ENCODE measurements at places on chromosomes 13 and 19. TPM values are rescaled to one million over a fixed set of nuclear protein-coding genes. Genes with fewer than 3 reads are reported as not detected.

DNA sequence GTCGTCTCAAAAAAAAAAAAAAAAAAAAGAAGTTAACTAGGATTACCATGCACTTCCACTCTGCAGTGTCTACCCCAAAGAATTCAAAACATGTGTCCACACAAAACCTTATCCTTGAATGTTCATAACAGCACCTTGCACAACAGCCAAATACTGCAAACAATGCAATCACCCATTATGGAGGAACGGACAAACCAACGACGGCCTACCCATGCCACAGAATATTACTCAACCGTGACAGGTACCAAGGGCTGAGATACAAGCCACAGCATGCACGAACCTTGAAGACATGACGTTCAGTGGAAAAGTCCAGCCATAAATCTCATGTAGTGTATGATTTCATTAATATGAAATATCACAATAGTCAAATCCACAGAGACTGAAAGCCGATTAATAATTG lies 3.0 kb upstream of the SHISA7 start:
- DNase-seq: no peak

- DNase-seq: no peak
These were observed 30.3 kb downstream of the SHISA2 start for GRCh38 chr13:26021516-26021915.

DNA sequence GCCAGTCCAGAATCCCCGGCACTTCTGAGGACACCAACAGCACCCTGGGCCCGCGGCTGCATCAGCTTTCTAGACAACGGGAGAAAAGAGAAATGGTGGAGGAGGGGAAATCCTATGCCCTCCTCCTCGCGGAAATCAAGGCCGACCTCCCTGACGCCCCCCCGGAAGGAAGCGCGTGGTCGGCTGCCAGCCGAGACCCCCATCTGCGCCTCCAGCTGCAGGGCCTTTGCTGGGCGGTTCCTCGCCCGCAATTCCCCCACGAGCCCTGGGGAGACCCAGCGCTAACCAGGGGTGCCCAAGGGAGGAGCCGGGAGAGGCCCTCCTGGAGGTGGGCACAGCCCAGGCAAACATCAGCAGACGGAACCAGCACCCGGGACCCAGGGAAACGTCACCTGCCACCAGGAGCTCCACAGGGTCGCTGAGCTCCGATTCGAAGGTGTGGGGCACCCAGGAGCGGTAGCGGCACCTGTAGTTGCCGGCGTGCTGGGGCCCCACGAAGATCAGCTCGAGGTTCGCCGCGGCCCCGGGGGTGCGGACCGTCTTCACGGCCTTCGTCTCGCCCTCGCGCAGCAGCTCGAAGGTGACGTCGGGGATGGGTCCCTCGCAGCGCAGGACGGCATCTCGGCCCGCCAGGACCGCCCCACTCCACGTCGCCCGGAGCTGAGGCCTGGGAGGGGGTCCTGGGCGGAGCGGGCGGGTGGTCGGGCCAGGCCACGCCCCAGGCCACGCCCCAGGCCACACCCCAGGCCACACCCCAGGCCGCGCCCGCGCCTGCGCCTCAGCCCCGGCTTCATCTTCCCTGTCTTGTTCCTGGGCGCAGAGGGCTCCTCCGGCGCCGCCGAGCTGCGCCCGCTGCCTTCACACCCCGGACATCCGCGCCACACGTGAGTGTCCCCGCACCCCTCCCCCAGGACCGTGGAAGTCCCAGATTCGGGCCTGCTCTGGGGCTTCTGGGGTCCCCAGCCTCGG lies 6.0 kb downstream of the A1BG start:
- DNase-seq: peak; percentile 26

GRCh38 chr19:16442386-16443276 lies 29.1 kb downstream of the EPS15L1 start:
- peak; percentile 57 for DNase-seq

DNA sequence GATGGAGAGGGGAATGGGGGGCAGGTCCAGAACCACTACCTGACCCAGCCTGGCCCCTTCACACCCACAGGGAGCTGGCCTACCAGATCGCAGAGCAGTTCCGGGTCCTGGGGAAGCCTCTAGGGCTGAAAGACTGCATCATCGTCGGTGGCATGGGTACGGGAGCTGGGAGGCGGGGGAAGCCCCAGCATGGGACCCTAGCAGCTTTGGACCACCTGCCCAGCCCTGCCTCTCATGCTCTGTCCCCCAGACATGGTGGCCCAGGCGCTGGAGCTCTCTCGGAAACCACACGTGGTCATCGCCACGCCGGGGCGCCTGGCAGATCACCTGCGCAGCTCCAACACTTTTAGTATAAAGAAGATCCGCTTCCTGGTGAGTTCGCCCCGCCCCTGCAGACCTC lies 2.1 kb downstream of the DDX49 start:
- DNase-seq: no peak

DNA sequence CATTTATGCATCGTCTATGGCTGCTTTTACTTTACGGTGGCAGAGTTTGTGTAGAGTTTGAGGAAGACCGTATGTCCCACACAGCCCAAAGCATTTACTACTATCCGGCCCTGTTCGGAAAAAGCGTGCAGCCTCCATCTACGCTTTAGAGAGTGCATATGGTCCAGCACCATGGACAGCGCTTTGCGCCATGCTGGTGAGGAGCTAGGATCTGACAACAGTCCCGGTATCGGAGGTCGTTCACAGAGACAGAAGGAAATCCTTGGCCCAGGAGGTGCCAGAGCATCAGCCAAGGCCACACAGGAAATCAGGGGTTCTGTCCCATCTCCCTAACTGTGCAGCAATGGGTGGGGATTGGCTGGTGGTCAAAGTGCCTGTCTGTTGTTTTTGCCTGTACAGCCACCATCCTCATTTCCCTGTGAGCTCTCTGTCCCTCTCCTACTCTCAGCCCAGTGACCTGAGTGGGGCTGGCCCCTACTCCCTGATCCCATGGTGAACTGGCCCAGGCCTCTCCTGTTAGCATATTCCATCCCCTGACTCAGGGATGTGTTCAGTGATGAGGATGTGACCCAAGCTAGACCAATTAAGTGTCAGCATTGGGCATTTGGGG lies 16.2 kb upstream of the PRODH2 start:
- DNase-seq: peak; percentile 65

DNA sequence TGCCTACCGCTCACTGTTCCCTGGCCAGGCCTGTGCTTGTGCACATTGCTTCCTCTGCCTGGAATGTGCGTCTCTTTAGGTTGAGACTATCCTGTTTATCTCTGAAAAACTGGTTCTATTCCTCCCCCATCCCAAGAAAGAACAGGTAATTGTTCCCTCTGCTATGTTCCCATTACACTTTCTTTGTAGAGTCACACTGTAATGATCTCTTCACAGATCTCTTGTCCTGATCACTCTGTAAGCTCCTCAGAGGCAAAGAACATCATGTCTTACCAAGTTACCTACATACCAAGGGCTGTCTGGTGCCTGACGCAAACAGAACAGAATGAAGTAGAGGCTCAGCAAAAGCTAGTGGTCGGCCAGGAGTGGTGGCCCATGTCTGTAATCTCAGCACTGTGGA lies 40.3 kb downstream of the SPRYD7 start:
- DNase-seq: no peak

GRCh38 chr13:31101472-31102170 lies 60.1 kb downstream of the HSPH1 start:
- DNase-seq: peak; percentile 45

DNA sequence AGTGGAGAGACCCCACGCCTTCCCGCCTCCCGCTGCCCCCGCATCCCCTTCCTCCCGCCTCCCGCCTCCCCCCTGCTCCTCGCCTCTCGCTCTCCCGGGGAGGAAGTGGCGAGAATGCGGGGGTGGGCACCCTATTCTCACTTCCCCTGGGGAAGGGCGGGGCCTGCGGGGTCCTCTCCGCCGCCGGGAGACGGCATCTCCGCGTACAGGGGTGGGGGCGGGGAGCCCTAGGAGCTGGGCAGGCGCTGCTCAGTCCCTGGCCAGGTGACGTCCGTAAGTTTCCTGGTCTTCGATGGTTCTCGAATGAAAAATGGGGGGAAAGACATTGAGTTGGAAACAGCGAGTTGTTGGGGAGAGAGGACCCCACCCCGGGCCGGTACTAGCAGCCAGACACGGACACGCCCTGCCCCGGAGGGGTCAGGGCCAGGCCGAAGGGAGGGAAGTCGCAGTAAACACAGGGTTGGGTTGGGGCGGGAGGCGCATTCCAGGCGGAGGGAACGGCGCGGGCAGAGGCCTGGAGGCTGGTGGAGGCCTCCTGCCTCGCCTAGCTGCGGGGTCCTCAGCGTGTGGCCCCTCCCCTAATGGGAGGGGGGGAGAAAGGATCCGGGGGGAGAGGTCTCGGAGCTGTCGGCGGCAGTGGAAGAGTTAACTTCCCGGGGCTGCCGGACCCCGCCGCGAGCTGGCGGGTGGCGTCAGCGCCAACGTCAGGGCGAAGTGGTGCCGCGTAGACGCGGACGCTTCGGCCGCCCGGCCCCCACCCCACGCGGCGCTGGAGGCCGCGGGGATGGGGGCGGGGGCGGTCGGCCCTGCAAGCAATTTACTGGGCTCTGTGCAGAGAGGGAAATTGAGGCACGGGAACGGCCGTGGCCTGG lies 10.4 kb upstream of the JUND start:
- DNase-seq: peak; percentile 87

DNA sequence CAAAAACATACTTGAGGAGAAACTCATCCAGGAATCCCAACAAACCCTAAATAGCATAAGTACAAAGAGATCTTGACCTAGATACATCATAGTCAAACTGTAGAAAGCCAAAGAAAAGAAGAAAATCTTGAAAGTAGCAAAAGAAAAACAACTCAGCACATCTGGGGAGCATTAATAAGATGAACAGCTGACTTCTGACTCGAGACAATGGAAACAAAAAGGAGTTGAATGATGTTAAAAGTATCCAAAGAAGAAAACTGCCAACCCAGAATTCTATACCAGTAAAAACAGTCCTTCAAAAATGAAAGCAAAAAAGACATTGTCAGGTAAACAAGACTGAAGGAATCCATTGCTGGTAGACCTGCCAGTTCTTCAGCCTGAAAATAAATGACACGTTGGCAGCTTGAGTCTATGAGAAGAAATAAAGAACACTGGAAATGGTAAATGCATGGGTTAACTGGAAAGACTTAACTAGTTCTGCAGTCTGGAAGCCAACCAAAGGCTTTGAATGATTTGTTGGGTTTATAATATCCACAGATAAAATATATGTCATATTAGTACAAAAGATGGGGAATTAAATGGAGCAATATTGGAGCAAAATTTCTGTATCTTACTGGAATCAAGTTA lies 46.8 kb downstream of the TSSK6 start:
- DNase-seq: no peak

DNA sequence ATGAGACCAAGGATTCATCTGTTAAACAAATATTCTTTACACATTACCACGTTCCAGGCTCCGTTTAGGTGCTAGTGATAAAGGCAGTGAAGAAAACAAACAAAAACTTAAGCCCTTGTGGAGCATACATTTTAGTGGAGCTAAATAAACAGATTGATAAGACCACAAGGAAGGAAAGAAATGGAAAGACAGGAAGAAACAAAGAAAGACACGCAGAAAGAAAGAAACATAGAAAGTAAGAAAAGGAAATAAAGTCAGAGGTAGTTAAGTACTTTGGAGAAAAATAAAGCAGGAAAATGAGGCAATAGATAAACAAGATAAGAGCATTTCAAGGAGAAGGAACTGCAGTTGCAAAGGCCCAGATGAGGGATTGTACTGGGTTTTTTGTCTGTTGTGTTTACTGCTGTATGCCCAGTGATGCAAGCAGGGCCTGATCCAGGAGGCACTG lies 998 bp downstream of the NFKBIB start:
- DNase-seq: no peak

DNA sequence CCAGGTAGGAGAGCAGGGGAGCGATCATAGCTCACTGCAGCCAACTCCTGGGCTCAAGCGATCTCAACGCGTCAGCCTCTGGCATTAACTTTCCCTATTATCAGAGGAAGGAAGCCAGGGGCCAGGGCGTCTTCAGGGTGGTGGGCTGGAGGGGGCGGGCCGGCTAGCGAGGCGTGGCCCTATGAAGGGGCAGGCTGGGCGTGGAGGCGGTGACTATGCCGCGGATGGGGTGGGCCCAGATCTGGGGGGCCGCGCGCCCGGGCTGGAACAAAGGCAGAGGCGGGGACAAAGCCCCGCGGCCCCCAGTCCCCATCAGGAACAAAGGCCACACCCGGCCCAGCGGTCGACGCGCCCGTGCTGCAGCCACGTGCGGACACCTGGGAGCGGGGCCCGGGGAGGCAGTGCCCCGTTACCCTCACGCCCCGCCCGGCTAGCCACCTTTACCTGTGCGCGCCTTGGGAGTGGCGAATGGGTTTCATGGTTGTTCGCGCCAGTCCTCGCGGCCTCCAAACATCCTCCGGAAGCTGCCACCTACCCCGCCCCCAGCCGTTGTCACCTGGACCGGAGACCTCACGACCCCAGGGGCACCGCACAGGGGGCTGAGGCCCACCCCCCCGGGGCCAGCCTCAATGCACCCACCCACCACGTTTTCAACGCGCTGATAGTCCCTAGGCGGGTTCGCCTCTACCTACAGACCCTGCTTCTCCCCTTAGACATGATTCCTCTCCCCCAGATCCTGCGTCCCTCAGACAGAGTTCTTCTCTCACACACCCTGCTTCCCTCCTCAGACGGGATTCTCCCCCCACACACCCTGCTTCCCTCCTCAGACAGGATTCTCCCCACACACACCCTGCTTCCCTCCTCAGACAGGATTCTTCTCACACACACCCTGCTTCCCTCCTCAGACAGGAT lies 5.4 kb upstream of the TRIM28 start:
- peak; percentile 53 for DNase-seq

DNA sequence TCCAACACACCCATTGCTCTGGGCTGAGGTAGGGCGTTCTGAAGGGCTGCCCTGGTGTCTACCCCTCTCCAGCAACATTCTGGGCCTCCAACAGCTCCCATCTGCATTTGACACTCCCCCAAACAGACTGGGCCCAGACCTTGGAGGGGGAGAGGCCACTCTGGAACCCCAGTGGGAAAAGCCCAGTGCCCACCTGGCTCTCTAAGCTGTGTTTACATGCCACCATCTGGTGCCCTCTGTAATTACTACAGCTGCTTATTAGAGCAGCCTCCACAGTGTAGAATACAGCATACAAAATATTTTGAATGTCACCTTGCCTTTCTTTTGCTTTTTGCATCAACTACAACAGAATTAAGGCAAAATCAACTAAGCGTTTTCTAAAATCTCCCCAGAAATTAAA lies 35.8 kb upstream of the TM9SF2 start:
- no peak for DNase-seq

- DNase-seq: no peak
These were observed 81.0 kb upstream of the UBAC2 start for GRCh38 chr13:99119656-99120055.

- DNase-seq: no peak
These were observed 57.9 kb downstream of the KCTD12 start for GRCh38 chr13:76828316-76828741.

- DNase-seq: no peak
These were observed 1034.8 kb downstream of the PCDH17 start for GRCh38 chr13:58666331-58666730.

METTL21C gene
- not detected for total RNA-seq

AMER2 gene
- total RNA-seq: not detected

FFAR3 gene
- total RNA-seq: not detected

MAB21L1 gene
- 0.08 TPM for total RNA-seq

MYH14 gene
- 124 TPM for total RNA-seq

PTH2 gene
- total RNA-seq: not detected

TMEM147 gene
- 103 TPM for total RNA-seq

All from heart right ventricle (tissue), 16 donors.